ENCODE measurements at places on chromosomes 1 and 21. TPM values are rescaled to one million over a fixed set of nuclear protein-coding genes. Genes with fewer than 3 reads are reported as not detected.

- DNase-seq, result peak; percentile 87
Measured at GRCh38 chr1:96388421-96389310, 332.9 kb upstream of the PTBP2 start.

GRCh38 chr1:100552031-100552430, 14.1 kb downstream of the GPR88 start:
- DNase-seq, result no peak

GRCh38 chr1:44584167-44584566, 90.1 kb downstream of the TMEM53 start:
- DNase-seq, result no peak

DNA sequence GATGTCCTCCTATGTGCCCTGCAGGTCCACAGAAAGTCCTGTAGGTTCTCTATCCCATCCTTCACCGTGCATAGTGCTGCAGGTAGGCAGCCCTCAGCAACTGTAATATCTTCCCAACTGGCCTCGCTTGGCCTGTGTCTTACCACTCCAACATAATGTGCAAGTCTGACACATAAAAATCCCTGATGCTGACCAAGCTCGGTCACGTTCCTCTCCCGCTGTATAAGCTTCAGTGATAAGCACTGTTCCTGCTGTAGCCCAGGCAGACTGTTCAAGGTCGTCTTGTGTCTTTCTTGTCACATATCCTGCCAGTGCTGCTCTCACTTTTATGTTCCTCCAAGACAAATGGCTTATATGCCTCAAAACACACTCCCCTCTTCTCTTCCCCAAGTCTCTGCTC, 19.4 kb upstream of the KCNE1 start:
- no peak for DNase-seq

- DNase-seq, result no peak
Measured at GRCh38 chr21:16504766-16505165, 775.0 kb downstream of the USP25 start.

DNA sequence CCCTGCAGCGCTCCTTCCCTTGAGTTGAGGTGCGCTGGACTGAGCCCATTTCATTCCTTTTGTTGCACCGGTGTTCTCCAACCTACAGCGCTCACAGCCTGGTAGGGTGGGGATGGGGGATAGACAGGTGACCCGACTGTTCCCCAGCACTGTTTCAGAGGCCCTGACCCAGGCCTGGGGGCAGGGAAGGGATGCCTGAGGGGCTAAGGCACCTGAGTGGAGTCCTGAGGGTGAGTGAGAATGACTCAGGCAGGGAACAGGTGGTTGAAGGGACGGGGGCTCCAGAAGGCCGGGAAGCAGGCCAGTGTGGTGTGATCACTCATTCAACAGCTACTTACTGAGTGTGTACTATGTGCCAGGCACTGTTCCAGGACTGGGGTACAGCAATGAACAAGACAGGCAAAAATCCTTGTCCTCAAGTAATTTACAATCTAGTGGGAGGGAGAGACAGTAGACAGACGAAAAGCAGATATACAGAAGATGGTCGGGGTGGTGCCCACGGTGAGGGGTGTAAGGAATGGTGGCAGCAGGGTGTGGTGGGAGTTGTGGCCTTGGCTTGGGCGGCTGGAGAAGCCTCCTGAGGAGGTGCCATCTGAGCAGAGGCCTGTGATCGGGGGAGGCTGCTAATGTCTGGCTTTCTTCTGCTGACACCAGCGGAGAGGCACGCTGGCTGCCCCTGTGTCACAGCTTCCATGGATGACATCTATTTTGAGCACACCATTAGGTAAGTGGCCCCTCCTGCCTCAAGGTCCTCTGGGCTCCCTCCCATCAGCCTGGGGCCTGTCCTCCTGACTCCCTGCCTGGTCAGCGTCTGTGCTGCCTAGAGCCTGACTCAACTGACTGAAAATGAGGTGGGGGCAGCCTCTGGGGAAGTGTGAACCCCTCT, 37.4 kb downstream of the ACOT11 start:
- peak; percentile 15 for DNase-seq

GRCh38 chr1:32404946-32405345, 10.7 kb upstream of the BSDC1 start:
- DNase-seq, result peak; percentile 66

The TAS1R1 gene
- total RNA-seq, result not detected

The C1orf141 gene
- total RNA-seq, result not detected
